Left renal cortex interstitium (tissue), 4 donors: ENCODE measurements at places on chromosomes 5 and 9. TPM values are rescaled to one million over a fixed set of nuclear protein-coding genes. Genes with fewer than 3 reads are reported as not detected.

- peak; percentile 95 for DNase-seq
Observed at GRCh38 chr5:150946351-150946905, 41.6 kb upstream of the ZNF300 start.

DNA sequence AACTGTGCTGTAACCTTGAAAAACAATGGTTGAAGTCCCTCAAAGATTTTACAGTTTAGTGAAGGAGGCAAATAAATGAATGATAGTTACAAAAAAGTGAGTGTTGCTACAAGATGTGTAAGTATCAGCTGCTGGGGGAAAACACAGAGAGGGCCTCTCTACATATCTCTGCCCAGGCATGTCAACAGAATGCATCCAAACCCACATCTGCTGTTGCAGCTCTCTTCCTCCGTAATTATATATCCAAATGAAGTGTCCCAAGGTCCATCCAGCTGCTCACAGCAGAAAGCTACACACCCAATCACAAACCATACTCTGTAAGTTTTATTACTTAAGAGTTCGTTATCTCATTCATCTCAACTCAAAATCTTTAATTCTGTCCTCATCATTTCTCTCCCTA is 584.6 kb downstream of the ANXA1 start:
- DNase-seq, result no peak

GRCh38 chr9:12934545-12935272 is 159.9 kb downstream of the LURAP1L start:
- DNase-seq, result no peak

The TNFSF15 gene
- 4.4 TPM for polyA plus RNA-seq

GRCh38 chr9:79663878-79664277 is 92.1 kb downstream of the TLE4 start:
- DNase-seq, result no peak

The NEUROG1 gene
- not detected for polyA plus RNA-seq

DNA sequence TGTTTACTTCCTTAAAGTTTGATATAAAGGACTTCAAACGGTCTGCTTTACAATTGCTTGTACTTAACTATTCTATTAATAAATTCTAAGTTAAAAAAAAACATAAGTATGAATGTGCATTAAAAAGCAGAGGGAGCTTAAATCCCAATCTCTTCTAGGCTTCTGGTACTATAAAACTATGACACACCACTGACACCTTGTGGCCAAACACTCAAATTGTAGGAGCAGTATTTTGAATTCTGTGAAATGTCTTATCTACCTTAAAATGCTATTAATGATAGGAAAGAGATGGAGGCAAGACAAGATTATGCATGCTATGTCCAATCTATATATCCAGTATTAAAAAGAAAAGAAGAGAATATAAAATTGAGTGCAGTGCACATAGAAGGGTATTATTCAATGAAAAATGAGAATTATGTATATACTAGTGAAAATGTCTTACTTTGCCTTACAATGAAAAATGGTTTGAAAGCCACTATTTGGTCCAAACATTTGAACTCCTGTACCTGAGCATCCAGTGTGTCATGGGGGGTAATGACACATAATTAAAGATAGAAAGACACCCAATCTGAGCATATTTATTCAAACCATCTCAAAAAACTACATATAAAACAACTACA is 87.6 kb downstream of the ERP44 start:
- peak; percentile 21 for DNase-seq

DNA sequence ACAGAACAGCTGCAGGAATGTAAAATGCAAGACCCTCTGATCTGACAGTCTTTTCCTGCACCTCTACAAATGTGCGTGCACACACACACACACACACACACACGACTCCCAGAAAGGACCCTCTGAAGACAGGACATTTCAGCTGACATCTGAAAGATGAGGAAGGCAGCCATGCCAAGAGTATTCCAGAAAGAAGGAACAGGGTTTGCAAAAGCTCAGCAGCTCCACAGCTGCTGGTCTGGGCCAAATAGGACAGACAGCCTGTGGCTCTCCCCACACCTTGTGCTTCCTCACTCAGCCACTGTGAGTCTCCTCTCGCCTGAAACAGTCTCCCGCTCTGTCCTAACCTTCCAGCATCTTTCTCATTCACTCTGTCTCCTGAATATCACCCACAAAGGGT is 189.0 kb downstream of the PALM2AKAP2 start:
- no peak for DNase-seq

DNA sequence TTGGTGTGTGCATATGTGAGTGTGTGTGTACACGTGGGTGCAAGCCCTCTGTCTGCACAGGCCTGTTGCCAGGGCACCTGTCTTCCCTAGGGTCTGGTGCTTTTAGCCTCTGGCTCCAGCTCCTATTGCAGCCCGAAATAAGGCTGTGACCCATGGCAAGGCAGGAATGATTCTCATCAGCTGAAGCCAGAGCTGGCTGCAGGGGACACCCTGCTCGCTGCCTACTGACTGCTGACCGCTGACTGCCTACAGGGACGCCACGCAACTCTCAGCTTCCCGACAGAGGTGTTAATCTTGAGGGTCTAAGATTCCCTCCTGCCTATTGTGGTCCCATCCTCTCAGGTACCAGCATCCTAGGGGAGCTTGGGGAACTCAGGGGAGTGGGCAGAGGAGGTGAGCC is at the start of gene MYOZ3:
TSS of gene MYOZ3 (plus strand) at position 166 of the 400 bp plus-strand sequence. CDS start 1,691 bp downstream, outside the sequence.
- DNase-seq, result no peak

The IL5 gene
- polyA plus RNA-seq, result not detected

The CCDC192 gene
- polyA plus RNA-seq, result 1.5 TPM

The GPX3 gene
- 929 TPM for polyA plus RNA-seq

The DCAF10 gene
- 37.3 TPM for polyA plus RNA-seq

DNA sequence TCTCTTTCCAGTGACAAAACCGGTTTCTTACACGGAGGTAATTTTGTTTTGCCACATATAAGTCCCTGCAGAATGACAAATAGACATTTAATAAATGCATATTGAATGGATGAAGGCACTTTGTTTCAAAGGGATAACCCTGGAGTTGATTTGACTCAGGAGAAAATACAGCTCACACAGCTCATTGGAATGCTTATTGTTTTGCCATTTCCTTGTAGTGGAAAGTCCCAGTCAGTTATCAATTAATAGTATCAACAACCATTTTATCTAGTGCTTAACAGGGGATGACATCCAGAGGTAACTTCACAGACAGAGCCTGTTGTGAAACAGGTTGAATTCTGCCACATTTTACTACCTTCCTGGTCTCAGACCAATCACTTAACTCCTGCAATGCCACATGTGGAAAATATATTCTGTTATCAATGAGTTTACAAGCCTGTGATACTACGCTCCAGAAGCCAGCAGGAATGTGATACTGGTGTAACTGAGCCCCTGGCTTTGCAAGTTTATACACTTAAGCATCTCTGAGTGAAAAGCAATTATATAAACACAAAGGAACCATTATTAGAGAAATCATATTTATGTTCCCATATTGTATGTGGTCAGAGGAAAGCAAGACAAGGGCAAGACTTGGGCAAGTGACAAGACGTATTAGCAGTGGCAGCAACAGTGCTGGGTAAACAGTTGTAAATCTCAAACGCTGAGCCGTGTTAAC is 123.1 kb upstream of the ANKRD55 start:
- no peak for DNase-seq

DNA sequence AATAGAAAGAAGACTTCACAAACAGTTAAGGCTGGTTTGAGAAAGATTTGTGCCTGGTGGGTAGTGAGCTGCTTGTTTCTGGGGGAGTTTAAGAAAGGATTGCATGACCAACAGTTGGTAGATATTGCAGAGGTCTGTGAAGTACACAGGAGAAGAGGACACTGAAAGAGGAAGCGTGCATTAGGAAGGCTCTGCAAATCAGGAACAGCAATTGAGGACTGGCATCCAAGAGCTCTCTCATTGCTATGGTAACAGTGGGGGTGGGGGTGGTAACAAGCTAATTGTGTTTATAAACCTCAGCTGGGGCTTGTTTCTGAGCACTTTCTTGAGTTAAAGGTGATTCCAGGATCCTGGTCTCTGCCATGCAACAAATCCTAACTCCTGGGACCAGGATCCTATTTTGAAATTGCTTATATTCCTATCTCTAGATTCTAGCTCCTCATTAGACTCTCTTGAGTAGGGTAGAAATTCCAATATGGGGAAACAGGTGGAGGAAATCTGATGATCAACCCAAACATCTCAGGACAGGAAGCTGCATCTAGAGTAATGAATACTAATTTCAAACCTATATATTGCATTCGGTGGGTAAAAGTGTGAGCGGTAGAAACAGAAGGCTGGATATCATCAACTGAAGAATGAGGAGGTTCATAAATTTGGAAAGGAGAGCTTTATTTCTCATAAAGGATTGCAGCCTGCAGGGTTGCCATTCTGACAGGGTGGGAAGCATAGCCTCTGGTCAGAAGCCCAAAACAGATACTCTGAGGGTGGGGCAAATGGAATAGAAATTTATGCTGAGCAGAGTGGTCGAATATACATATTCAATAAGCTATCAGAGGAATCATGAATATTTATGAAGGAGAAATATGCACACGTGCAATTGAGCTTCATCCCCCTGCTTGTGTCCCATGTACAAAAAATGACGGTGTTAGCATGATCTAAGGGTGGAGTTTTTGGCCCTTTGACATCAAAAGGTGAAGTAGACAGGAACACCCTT is 79.4 kb downstream of the PTTG1 start:
- DNase-seq, result no peak
